ENCODE measurements at places on chromosomes 5 and 9.

- DNase-seq: peak; percentile 90
Measured at GRCh38 chr5:112183103-112183711, 235.9 kb downstream of the EPB41L4A start.

DNA sequence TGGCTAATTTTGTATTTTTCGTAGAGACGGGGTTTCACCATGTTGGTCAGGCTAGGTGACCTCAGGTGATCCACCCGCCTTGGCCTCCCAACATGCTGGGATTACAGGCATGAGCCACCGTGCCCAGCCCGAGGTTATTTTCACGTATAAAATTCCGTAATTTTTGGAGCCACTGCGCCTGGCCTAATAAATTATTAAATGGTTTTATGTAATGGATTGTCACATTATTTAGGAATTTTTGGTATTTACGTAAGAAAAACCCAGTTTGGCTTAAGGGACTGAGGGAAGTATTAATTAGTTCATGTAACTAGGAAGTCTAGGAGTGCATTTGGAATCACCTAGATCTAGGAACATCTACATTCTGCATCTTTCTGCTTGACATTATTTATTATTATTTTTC, 8.3 kb downstream of the GLE1 start:
- DNase-seq: no peak

GRCh38 chr9:91817493-91818224, 132.4 kb downstream of the ROR2 start:
- DNase-seq: no peak

DNA sequence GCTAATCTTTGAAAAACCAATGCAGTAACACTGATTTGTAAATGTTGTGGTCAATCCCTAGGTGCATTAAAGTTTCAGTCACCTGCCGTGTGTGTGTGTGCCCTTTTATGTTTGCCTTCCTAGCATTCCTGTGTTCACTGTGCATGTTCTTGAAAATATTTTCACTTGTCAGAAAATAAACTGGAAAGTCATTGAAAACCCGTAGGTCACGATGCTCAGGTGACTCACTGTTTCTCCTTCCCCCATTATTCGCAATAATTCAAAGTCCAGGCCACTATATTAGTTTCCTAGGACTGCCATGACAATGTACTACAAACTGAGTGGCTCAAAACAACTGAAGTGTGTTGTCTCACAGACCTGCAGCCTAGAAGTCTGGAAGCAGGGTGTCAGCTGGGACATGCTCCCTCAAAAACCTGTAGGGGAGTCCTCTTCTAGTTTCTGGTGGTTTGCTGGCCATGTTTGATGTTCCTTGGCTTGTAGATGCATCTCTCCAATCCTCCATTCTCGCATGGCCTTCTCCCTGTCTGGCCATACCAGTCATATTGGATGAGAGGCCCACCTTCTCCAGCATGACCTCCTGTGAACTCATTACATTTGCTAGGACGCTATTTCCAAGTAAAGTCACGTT, 29.3 kb downstream of the MARVELD2 start:
- DNase-seq: no peak

- no peak for DNase-seq
Measured at GRCh38 chr5:176887252-176887849, 11.8 kb downstream of the HK3 start.

Data from RWPE1 (cell line).